ENCODE measurements at places on chromosomes 16 and 17. TPM values are rescaled to one million over a fixed set of nuclear protein-coding genes. Genes with fewer than 3 reads are reported as not detected.

DNA sequence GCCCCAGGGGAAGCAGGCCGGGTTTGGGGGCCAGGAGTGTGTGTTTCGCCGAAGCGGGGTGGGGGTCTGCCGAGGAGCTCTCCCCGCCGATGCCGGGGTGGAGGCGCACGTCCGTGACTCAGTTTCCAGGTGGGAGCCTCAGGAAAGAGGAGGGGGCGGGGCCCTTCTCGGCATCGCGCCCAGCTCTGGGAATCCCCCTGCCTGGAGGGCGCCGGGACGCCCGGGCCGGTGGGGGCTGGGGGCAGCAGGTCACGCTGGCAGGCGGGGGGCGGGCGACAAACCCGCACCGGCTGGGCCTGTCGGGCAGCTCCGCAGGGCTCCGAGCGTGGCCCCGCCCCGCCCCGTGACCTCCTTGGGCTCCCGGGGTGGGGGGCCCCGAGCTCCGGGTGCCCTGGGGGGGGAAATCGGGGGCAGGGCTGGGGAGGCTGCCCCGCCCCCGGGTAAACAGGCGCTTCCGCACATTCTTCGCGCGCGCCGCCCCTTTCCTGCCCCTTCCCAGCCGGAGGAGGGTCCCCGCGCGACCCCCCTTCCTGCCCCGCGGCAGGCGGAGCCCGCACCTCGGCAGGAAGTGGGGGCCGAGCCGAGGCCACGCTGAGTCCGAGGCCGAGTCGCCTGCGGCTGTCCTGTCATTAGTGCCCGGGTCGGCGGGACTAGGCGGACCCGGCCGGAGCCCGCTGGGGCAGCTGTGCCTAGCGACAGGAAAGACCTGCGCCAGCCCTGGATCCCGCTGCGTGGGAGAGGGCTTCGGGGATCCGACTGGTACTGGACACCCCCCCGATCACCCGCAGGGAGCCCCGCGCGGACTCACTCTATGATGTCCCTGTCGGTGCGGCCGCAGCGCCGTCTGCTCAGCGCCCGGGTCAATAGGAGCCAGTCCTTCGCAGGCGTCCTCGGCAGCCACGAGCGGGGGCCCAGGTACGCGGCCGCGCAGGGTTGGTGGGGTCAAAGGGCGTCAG, 9.3 kb downstream of the RIPOR1 start:
- peak; percentile 83 for DNase-seq

SSTR5 gene
- total RNA-seq: 2.6 TPM

DNA sequence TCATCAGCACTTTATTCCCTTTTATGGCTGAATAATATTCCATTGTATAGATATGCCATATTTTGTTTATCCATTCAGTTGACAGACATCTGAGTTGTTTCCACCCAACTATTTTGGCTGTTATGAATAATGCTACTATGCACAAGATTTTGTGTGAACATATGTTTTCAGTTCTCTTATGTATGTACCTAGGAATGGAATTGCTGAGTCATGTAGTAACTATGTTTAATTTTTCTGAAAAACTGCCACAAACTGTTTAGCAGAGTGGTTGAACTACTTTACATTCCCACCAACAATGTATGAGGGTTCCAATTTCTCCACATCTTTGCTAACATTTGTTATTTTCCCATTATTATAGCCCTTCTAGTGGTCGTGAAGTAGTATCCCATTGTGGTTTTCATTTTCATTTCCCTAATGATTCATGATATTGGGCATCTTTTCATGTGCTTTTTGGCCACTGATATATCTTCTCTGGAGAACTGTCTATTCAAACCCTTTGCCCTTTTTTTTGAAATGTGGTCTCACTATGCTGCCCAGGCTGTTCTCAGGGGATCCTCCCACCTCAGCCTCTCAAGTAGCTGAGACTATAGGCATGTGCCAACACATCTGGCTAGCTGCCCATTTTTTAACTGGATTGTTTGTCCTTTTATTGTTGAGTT, 26.3 kb downstream of the SMURF2 start:
- DNase-seq: no peak

- no peak for DNase-seq
Measured at GRCh38 chr16:80463326-80463725, 77.5 kb upstream of the DYNLRB2 start.

GRCh38 chr17:80755650-80756405, 211.2 kb downstream of the RPTOR start:
- DNase-seq: no peak

DNA sequence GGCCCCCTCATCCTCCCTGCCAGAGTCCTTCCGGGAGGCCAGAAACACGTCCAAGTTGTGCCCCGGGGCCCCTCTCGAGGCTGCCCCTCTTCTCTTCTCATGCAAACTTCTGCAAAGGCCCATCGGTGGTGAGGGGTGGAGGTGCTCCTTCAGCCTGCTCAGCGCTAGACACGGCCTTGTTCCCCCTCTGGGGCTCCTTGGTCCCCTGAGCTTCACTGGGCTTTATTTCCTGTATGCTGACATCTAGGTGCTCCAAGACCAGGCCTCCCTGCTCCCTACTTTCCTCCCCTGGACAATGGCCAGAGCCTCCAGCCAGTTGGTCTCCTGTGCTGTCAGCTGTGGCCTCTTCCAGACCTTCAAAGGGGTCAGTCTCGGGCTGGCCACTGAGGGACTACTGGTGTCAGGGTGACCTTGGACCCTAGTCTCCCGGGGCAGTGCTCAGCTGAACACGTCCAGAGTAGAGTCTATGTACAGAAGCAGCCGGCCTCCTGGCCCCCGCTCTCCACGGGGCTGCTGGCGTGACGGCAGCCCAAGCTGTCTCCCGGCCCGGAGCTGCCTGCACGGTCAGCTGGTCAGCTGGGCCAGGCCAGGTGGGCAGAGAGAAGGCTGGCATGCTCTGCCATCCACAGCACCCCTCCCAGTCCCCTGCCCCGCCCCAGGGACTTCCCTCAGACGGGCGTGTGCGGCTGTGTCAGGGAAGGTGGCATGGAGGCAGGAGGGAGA, 1.7 kb upstream of the PRR35 start:
- peak; percentile 54 for DNase-seq

DNA sequence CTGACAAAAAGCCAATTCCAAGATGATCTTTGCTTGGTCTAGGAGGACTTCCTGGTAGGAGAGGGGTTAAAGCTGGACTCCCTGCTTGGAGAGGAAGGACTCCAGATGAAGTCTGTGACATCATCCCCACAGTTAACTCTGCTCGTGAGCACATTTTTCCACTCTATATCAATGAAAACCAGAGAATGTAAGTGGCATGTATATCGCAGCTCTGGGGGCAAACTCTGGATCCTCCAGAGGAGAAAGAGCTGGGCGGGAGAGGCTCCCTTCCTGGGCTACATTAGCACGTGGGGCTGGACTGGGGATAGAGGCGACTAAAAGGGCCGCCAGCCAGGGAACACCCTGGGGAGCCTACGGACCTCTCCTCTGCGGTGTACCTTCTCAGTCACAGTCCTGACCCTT, 34.1 kb downstream of the HIC1 start:
- DNase-seq: no peak

DNA sequence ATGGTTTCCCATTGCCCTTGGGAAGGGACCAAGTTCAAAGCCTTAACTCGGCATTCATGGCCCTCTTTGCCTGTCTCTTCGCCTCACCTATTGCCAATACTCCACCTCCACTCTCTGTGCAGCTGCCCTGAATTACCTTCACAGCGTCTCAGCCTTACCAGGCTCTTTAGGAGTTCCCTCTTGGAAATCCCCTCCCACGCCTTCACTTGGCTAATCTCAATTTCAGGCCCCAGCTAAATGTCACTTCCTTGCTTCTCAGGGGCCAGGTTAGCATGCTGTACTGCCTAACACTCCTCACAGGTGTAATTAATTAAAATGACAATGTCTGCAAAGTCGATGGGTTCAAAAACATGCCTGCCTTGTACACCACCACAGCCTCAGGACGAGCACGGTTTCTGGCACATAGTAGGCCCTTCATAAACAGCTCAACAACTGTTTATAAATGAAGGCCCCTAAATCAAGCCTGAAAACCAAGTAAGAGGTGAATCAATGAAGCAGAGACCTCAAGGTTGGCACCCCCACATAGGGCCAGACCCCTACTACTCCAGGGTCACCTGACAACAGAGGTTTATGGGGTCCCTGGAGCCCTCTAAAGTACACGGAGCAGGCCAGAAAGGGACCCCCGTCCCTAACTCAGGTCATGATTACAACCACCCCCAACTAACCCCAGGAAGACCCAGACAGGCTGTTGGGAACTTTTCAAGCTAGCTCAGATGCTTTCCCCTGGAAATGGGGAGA, 11.2 kb upstream of the EEF2K start:
- no peak for DNase-seq

GRCh38 chr17:32496395-32497073, 9.7 kb downstream of the CDK5R1 start:
- DNase-seq: no peak

GRCh38 chr17:73301369-73301768, 10.4 kb downstream of the CDC42EP4 start:
- no peak for DNase-seq

ARHGAP23 gene
- total RNA-seq: 73.5 TPM

- no peak for DNase-seq
Measured at GRCh38 chr16:67454104-67454503, 23.2 kb downstream of the HSD11B2 start.
